ENCODE measurements at places on chromosomes 4 and X. TPM values are rescaled to one million over a fixed set of nuclear protein-coding genes. Genes with fewer than 3 reads are reported as not detected.

- DNase-seq, result no peak
Observed at GRCh38 chr4:184529283-184529682, 54.9 kb upstream of the IRF2 start.

GRCh38 chr4:9832640-9833039 lies 51.2 kb downstream of the DRD5 start:
- no peak for DNase-seq

DNA sequence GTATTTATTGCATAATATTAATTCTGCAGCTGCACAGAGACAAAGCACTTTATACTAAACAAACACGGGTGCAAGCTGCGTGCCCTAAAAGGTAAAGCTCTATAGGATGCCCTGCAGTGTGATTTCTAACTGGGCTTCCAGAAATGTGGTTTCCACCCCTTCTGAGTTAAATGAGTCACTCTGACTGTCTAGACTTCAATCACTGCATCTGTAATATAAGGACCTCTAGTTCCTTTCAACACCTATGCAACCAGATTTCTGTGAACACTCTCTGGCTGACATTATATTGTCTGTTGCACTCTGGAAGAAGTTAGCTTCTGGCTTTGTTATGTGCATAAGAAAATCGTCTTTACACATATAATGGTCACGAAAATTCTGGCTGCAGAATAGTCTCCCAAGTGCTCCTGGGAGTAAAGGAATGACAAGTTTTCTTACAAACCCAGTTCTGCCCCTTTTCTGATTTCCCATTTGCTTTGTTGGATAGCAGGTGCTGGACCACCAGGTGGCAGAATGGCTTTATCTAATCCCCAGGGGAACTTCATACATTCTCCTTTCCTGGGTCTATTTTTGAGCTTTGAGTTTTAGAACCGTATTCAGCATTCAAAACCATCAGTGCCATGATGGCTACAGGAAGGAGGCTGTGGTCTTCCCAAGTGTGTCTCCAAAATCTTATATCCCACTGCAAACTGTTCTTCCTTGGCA lies 842.2 kb downstream of the STIM2 start:
- no peak for DNase-seq

GRCh38 chr4:154642373-154643009 lies 30.0 kb upstream of the FGG start:
- no peak for DNase-seq

The BMP15 gene
- total RNA-seq, result not detected

The TGIF2LX gene
- not detected for total RNA-seq

The FOXO4 gene
- 13.5 TPM for total RNA-seq

The MUC7 gene
- total RNA-seq, result not detected
